Lung microvascular endothelial cell (primary cell): ENCODE measurements at places on chromosomes 2 and 18. TPM values are rescaled to one million over a fixed set of nuclear protein-coding genes. Genes with fewer than 3 reads are reported as not detected.

MAPK4 gene
- total RNA-seq = not detected in 2 replicates

ALPP gene
- total RNA-seq = not detected in 2 replicates

CERKL gene
- not detected in 2 replicates for total RNA-seq

NCL gene
- 65.1 and 76.1 TPM in 2 replicates for total RNA-seq

LYG2 gene
- total RNA-seq = not detected in 2 replicates

SLC1A4 gene
- total RNA-seq = 10.2 and 11.7 TPM in 2 replicates

CFC1 gene
- not detected in 2 replicates for total RNA-seq

MOCOS gene
- total RNA-seq = under 0.01 and 0.22 TPM in 2 replicates

REG1B gene
- total RNA-seq = not detected in 2 replicates

TRIP12 gene
- total RNA-seq = 181 and 207 TPM in 2 replicates

CHRNG gene
- total RNA-seq = not detected in 2 replicates

DPP4 gene
- 49.5 and 79.6 TPM in 2 replicates for total RNA-seq

BOK gene
- 37.7 and 113 TPM in 2 replicates for total RNA-seq
